ENCODE measurements at places on chromosomes 3 and 15.

- no peak for DNase-seq
These were observed 25.7 kb upstream of the WNT5A start for GRCh38 chr3:55512571-55513343.

- no peak for DNase-seq
These were observed 27.7 kb downstream of the SCG3 start for GRCh38 chr15:51709031-51709430.

GRCh38 chr3:16332904-16333426 is 68.0 kb downstream of the OXNAD1 start:
- no peak for DNase-seq

- DNase-seq: no peak
These were observed 693 bp downstream of the CD200 start for GRCh38 chr3:112333381-112334317.

- DNase-seq: no peak
These were observed 440 bp downstream of the PRTG start for GRCh38 chr15:55742498-55742926.

- DNase-seq: no peak
These were observed 54.4 kb upstream of the HERC1 start for GRCh38 chr15:63888146-63888545.

- DNase-seq: no peak
These were observed 176.1 kb upstream of the CCDC54 start for GRCh38 chr3:107201146-107201545.

DNA sequence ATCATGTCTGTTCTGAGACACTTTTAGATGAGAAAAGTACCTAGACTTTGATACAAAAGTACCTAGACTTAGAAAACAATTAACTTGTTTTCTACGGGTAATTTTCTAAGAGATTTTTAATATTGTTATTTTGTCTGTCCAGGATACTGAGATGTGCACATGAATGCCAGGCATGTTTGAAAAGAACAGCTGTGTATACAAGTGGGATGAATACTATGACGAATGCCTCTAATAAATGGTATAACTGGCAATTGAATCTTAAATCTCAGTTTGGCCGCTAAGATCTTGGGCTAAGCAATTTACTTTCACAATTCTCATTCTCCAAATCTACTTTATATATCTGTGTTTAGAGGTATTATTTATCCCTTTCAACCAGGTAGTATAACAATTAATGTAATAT is 207.4 kb downstream of the CBLB start:
- no peak for DNase-seq

DNA sequence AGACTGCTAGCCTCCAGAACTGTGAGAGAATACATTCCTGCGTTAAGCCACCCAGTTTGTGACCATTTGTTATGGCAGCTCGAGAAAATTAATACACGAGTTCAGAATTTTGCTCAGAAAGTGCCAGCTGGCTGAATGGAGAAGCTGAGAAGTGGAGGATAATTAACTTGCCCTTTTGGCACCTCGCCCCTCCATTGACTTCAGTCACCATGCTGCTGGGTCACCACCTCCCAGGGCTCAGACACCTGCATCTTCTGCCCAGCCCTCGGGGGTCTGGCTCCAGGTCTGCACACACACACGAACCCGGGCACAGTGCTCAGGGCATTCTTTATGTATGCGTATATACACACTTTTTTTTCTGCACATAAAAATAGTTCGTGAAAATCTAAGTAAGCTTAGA is 32.0 kb downstream of the AMOTL2 start:
- no peak for DNase-seq

DNA sequence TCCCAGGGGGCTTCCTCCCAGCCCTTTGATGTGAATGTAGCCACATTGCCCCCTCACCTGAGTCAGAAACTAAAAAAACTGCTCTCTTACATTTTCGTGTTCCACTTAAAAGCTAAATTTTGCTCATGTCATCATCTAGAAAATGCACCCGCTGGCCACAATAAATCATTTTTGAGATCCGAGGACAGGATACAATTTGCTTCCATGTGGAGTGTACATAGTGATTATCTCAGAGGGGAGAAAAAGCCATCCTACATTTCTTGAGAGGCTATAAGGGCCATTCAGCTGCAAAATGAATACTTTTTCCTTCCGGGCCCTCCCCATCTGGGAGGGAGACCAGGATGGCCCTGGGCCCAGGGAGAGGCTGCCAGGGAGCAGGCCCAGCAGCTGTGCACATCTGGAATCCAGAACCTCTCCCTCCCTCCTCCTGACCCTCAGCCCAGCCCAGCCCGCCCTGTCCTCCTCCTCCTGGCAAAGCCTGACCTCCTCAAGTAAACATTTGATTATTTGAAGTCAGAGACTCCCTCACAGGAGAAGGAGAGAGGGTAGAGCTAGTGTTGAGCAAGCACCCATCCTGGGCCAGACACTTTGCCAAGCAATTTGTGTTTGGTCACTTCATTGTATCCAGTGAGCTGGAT is 59.1 kb downstream of the CORO2B start:
- DNase-seq: no peak

- no peak for DNase-seq
These were observed 111.0 kb downstream of the LRRK1 start for GRCh38 chr15:101029971-101030661.
